DMS79 (cell line): ENCODE measurements at places on chromosomes 16 and 17.

GRCh38 chr16:81544261-81544660, 99.7 kb downstream of the CMIP start:
- DNase-seq: no peak

DNA sequence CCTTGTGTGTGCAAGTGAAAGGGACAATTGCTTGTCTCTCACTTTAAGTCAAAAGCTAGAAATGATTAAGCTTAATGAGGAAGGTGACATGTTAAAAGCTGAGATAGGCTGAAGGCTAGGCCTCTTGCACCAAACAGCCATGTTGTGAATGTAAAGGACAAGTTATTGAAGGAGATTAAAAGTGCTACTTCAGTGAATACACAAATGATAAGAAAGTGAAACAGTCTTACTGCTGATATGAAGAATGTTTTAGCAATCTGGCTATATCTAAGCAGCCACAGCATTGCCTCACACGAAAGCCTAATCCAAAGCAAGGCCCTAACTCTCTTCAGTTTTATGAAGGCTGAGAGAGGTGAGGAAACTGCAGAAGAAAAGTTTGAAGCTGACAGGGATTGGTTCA, 71.0 kb downstream of the CDRT15 start:
- no peak for DNase-seq

GRCh38 chr17:28346746-28347246, 10.5 kb downstream of the POLDIP2 start:
- DNase-seq: no peak

DNA sequence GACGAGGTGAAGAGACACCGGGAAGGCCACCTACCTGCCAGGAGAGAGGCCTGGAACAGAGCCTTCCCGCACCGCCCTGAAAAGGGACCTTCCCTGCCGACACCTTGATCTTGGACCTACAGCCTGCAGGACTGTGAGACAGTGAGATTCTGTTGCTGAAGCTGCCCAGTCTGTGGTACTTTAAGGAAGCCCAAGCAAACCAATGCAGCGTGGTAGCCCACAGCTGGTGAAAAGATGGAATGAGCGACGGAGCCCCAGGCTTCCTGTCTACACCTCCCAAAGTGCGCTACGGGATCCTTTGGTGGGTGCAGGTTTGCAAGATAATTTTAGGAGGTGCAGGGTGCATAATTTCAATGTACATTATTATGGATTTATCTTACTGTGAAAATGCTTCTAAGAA, 33.9 kb downstream of the TNFRSF13B start:
- DNase-seq: no peak

DNA sequence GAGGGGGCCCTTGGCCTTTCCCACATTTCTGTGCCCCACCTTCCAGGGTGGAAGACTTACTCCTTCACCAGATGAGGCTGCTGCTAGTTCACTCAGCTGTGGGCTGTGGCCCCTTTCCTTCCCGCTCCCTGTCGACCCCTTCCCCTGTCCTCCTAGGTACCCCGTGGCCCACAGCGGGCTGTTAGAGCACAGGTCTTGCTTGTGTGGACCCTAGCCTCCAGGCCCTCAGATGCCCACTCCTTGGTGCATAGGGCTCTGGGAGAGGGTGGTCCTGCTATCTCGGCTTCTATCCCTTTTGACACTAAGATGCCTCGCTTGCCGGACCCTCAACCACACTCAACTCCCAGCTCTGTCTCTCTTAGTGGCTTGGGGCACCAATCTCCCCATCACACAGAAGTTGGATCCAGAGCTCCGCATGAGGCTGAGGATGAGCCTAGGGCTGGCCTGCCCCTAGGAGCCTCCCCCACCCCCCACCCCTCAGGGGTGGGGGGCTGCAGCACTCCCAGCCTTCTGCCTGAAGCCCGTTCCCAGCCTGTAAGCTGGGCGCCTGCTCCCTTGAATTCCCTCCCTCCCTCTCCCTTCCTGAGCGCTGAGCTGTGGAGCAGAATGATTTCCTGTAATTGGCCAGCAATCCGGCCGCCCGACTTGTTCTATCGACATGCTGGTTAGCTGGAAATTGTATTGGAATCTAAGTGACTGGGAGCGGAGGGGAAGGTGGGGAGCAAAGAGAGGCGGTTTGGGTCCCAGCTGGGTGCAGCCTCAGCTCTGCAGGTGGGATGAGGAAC, 30.9 kb downstream of the DCAKD start:
- no peak for DNase-seq

DNA sequence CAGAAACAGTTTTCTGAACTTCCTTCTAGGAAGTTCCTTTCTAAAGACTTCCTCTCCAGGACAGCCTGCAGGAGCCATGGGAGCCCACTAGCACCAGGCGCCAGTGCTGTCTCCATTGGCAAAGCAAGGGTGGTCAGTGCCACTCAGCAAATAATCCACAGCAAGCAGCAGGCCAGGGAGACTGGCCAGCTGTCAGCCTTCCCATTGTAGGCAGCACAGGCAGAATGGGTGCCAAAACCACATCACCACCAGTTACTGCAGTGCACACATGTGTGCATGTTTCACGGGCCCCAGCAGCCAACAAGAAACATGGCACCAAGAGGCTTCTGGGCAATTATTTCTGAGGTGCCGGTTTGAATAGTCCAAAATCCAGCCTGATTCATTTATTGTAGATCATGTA, 26.7 kb downstream of the DNASE1 start:
- DNase-seq: no peak

GRCh38 chr16:4375717-4376116, 4.1 kb downstream of the VASN start:
- DNase-seq: no peak

DNA sequence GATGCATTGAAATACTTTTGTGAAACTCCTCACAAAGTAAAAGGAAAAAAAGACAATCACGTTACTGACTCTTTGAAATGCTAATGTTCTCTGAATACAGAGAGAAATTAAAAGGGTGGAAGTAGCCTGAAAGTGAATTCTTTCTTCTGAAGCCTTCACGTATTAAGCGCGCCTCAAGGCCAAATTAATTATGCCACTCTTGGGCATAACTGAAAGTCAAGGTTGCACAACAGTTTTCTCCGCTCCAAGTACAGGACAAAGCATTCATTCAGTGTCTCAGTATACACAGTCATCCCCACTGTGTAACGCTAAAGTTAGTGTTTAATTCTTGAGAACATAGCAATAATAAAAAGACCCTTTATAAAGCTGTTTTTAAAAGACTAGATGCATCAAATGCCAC, 21.5 kb downstream of the PARN start:
- no peak for DNase-seq

- no peak for DNase-seq
These were observed 11.3 kb upstream of the RNPS1 start for GRCh38 chr16:2278956-2279800.

DNA sequence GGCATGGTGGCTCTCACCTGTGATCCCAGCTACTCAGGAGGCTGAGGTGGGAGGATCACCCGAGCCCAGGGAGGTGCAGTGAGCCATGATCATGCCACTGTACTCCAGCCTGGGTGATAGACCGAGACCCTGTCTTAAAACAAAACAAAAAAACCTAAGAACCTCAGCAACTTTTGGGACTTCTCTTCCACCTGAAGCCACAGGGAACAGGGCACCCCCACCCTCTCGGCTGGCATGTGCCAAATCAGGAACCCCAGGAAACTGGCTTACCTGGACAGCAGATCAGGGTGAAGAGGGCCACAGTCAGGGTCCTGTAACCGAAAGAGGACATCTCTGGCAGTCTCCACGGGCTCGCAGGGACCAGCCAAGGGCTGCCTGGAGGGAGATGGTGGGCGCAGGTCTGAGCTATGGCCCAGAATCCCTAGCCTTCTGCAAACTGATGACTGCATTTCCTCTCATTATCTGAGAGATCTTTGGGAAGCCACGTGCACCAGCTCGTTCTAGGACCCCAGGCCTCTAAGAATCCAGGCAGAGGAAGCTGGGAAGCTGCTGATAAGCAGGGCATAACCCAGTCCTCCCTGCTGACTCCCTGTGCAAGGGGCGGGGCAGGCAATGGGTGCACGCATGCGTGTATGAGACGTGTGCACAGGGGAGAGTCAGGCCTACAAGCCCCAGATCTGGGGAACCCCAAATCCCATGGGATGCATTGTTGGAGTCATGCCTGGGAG, 8.4 kb downstream of the PRR29 start:
- DNase-seq: no peak

DNA sequence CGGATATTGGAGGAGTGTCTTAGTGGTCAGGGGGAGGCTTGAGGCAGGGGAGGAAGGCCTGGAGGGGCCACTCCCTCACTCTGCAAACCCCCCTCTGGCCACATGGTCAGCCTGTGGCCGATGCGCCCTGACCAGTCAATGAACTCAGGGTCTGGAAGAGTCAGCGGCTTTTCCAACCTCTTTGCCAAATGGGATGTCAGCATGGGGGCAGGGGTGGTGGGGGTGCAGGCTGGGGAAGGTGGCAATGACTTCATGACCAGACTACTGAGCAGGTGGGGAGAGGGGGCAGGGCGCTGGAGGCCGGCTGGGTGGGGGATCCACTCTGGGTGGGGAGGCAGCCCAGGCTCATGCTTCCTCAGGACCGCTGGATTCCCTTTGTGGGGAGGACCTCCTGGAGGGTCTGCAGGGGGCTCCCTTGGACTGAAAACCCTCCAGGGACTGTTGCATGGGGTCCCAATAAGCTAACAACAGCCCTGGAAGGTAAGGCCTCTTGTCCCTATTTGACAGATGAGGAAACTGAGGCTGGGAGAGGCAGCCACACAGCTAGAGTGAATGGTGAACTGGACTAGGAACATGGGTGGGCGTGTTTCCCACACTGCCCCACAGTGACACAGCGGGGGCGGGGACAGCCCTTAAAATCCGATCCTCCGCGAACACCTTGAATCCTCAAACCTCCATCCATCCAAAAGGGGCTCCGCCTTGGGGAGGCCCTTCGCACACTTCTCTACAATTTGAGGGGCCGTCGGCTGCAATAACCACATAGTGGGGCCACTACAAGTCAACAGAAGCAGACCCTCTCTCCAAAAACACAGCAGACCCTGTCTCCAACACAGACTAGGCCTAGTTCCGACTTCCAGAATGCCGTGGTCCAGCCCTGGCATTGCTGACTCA, 81.0 kb upstream of the TOB1 start:
- DNase-seq: no peak
